ENCODE measurements at places on chromosomes 3 and 15.

DNA sequence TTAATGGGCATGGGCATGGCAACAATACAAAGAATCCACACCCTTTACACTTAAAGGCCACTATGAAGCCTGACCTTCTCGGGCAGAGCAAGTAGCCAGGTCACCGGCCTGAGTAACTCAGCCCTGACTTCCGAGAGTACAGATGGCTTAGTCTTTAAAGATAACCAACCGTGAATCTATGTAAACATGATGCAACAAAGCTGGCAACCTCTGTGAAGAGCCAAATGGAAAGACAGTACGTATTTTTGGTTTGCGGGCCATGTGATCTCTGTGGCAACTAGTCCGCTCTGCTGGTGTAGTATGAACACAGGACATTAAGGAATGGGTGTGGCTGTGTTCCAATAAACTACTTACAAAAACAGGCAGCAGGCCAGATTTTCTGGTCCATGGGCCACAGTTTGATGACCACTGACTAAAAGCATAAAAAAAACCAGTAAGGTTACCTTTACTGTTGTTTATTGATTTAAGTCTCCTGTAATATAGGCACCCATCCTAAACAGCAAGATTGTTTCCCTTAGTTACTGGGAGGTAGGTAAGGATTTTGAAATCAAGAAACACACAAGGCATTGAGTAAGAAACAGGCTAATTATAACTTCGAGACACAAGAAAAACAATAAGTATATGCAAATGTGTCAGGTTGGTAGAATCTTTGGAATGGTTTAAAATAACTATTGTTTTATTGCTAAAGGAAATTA, 14.5 kb downstream of the RIOX2 start:
- no peak for DNase-seq

GRCh38 chr3:74621581-74621980, 7.1 kb upstream of the CNTN3 start:
- no peak for DNase-seq

GRCh38 chr3:99984139-99984538, 130.2 kb downstream of the FILIP1L start:
- DNase-seq: no peak

GRCh38 chr3:187966636-187967406, 187.1 kb upstream of the LPP start:
- no peak for DNase-seq

GRCh38 chr3:88076712-88077111, 17.7 kb downstream of the ZNF654 start:
- DNase-seq: no peak

GRCh38 chr3:81741216-81741615, 20.2 kb downstream of the GBE1 start:
- no peak for DNase-seq

DNA sequence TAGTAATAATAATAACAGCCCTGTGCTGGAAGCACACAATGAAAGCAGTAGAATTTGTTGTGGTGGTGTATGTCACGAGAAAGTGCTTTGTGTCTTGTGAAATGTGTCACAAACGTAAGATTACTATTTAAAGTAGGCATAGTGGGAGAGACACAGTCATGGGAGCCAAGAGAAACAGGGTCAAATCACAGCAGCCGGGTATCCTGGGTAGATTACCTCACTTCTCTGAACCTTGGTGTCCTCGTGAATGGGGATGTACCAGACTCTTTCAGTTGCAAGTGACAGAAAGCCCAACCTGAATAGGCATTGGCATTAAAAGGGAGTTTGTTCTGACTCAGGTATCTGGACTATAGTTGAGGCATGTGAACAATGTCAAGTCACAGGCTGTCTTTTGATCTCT, 29.1 kb upstream of the SRGAP3 start:
- no peak for DNase-seq

- DNase-seq: no peak
Measured at GRCh38 chr3:134134698-134135415, 105.1 kb upstream of the SLCO2A1 start.

DNA sequence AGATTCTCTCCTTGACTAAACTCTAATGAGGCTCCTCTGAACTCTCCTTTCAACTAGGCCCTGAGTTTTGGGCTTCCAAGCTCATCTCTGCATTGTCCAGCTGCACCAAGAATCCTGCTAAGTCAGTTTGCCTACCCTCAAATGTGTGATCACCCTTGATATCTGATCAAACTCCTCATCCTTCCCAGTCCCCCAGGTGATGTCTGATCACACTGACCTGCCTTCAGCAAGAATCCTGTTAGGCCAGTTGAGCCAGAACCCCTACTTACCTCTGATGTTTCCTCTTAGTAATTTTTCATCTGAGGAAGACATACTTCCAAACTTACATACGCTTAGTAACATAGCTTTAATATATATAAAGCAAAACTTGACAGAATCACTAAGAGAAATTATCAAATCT, 28.8 kb downstream of the SUMF1 start:
- DNase-seq: no peak

GRCh38 chr3:117435506-117435905, 725.9 kb downstream of the TUSC7 start:
- no peak for DNase-seq

DNA sequence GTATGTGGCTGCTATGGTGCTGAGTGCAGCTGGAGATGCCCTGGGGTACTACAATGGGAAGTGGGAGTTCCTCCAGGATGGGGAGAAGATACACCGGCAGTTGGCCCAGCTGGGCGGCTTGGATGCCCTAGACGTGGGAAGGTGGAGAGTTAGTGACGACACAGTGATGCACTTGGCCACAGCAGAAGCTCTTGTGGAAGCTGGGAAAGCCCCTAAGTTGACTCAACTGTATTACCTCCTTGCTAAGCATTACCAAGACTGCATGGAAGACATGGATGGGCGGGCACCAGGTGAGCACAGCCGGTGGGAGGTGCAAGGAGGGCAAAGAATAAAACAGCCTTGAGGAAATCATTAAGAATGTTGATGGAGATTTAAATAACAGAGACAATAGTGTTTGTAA, 2.9 kb downstream of the ADPRH start:
- DNase-seq: no peak

DNA sequence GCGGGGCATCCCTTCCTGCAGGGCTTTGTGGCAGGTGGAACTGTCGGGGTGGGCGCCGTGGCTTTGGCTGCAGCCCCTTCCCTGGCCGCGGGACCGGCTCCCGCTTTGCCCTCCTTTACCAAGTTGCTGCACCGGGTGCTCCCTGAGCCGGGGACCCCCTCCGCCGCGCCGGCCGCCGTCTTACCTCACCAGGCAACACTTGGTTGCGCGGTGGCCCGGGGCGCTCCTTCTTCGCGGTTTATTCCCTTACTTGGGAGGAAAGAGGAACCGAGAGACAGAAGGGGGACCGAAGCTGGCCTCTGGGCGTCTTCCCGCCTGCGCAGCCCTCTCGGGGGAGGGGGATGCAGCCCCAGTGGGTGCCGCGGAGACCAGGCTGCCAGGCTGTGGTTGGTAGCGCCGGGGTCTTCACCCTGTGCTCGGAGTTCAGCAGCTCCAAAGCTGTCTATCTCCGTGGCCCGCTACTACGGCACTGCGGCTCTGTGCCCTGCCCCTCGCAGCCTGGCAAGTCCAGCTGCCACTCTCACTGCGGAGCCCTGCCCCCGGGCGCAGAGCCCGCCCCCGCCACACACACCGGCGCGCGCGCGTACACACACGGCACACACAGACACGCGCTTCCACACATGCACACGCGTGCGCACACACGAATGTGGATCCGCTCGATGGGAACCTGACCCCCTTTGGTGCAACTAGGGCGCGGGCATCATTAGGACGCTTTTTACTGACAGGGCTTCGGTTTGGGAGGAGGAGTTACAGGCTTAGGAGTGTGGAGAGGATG, at the start of gene DGKG:
TSS of gene DGKG (minus strand) at position 473 of the 775 bp plus-strand sequence. CDS start 41,775 bp downstream, outside the sequence.
- DNase-seq: no peak

GRCh38 chr15:31843426-31844055, 186.8 kb upstream of the CHRNA7 start:
- no peak for DNase-seq

DNA sequence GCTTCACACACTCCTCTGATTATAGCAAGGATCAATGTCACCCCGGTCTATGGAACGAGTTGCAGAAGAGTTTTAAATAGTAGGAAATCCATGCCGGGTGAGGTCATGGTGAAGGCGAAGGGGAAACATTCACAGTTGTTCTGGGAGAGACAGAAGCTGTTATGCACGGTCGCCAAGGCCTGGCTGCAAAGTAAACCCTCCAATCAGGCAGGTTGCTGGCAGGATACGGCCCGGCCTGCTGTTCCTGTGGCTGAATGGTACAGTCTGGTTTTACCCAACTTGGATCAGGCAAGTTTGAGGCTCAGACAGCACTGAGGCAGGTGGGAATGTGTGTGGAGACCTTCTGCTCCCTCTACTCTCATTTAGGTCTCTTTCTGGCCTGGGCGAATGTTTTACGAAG, 45.3 kb upstream of the ATP2B2 start:
- DNase-seq: no peak

DNA sequence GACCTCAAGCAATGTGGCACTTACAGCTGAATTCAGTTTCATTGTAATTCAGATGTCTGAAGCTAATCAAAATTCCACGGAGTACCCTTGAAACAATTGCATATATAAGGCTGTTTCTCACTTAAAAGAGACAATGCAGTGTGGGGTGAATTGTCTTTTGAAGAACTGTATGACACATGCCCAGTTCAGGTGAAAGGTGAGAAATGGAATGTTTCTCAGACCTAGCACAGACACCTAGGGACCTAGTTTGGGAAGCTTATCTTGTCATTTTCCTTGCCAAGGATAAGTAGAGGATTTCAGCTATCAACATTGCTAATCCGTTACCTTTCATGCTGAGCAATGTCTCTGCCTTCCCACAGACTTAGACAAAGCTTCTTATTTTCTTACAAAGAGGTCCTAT, 36.3 kb downstream of the MBNL1 start:
- no peak for DNase-seq

DNA sequence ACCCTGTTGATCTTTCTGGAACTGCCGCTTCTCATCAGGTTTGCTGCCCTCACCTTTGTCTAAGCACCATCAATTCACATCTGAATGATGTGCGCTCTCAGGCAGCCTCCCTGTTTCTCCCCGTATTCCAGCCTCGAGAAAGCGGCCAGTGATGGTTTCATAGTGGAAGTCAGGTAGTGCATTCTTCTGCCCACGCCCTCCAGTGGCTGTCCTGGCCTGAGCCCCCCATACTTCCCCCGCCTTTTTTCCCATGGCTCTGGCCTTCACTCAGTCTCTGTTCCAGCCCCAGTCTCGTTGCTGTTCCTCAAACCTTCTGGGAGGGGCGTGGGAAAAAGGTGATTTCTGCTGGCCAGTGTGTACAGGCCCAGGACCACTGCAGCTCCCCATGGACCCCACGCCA, 101.3 kb downstream of the ASB7 start:
- DNase-seq: no peak

DNA sequence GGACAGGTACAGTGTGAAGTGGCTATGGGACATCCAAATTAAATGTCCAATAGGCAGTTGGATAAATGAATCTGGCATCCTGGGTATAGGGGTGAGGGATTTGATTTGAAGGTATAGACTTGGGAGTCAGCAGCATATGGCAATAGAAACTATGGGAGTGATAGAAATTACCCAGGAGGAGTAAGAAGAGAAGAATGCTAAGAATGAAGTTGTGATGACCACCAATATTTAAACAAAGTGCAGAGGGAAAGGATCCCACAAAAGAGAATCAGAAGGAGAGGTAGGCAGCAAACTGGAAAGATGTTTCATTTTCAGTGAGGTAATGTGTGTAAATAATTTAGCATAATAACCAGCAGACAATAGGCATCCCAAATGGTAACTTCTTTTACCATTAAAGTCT, 13.8 kb upstream of the MSL2 start:
- DNase-seq: no peak

DNA sequence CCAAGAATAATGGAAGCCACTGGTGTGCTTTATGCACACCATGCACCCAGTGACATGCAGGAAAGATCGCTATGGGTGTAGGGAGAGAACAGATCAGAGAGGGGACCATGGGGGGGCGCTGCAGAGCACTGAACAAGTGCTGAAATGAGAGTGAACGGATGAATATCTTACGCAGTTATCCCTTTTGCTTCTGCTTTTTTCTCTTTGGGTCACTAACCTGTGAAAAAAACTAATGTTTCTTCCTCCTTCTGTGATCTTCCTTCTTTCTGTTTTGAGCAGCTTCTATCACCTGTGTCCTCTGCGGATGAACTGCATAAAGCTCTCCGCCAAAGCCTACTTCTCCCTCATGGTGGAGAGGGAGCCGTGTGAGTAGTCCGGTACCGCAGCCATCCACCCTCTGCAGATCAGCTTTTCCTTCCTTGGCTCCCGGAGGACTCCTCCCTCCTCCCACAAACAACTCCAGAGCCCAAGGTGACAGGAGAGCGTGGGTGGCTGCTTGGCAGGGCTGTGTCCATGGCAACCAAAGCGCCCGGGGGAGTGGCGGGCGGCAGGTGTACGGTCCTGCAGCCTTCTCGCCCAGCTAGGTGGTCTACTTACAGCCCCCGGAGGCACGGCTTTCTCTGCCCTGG, 106.2 kb downstream of the DGKG start:
- no peak for DNase-seq

DNA sequence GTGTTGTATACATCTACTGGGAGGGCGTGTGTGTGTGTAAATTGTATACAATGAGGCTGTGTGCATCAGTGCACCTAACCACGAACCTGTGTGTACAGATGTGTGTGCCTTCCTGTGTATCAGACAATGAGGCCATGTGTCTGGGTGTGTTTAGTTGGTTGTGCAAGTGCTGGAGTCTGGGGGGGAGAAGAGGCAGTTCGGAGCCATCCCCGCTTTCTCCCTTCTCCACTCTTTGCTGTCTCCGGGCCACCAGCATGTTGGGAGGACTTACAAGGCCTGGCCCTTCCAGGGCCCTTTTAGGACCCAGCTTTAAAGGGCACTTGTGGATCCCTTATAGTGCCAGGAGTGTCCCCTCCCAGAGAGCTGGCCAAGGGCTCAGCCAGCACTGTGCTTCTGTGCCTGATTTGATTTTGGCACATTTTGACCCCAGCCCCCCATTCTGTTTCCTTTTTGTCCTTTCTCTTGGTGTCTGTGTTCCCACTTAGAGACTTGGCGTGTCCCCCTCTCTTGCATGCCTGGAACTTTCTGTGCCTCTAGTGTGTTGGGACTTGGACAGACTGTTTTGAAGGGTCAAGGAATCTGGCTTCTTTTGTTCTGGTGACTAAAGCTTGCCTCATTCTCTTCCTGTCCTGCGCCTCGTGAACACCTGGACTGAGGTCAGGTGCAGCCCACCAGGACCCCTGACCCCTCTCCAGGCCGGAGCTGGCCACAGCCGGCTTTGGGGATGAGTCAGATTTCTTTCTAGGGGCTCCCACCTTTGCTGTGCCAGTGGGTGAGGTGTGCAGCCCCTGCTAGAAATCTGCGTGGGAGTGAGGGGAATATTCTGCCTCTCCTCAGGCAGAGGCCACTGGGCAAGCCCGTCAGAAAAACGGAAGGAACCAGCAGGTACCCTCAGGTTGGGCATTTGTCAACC, 1.5 kb downstream of the CTDSPL start:
- DNase-seq: no peak

All from activated CD8-positive, alpha-beta memory T cell treated with anti-CD3 and anti-CD28 coated beads for 1 hour (primary cell).